A549 treated with AZD2906 at 1 μM for 4 hours (cell line): ENCODE measurements at places on chromosomes 1 and 21. TPM values are rescaled to one million over a fixed set of nuclear protein-coding genes. Genes with fewer than 3 reads are reported as not detected.

Gene KCNE1
- 0.06 to 0.08 TPM in 2 of 5 replicates, not detected in the others for total RNA-seq

Gene RIPPLY3
- 0.33 to 0.67 TPM (median 0.54 TPM) in 5 replicates for total RNA-seq

Gene FCRL2
- total RNA-seq, result not detected in 5 replicates

Gene OR2L3
- total RNA-seq, result not detected in 5 replicates

Gene CFAP74
- 0.02 to 0.07 TPM (median 0.06 TPM) in 3 of 5 replicates, not detected in the others for total RNA-seq

Gene KCNE2
- total RNA-seq, result not detected in 5 replicates

Gene ANKRD35
- total RNA-seq, result 0.03 to 0.06 TPM (median 0.03 TPM) in 4 of 5 replicates, not detected in the other

Gene DDI2
- total RNA-seq, result 6.6 to 8.1 TPM (median 7.5 TPM) in 5 replicates

Gene C1orf167
- not detected in 5 replicates for total RNA-seq

Gene AGO3
- 5.8 to 7.7 TPM (median 6.5 TPM) in 5 replicates for total RNA-seq

Gene DPT
- not detected in 5 replicates for total RNA-seq

Gene CRYBG2
- total RNA-seq, result 1.4 to 2.7 TPM (median 1.6 TPM) in 5 replicates

Gene LAX1
- 0.11 TPM in 1 of 5 replicates, not detected in the others for total RNA-seq

Gene TFF2
- not detected in 5 replicates for total RNA-seq

Gene LCE1B
- total RNA-seq, result 0.06 to 0.10 TPM (median 0.08 TPM) in 3 of 5 replicates, not detected in the others

Gene WLS
- total RNA-seq, result 15.1 to 19.8 TPM (median 15.3 TPM) in 5 replicates

Gene CYP4A22
- not detected in 5 replicates for total RNA-seq

Gene RNU1-1
- 4.0 to 44.9 TPM (median 4.2 TPM) in 4 of 5 replicates, not detected in the other for total RNA-seq

Gene FCRL4
- not detected in 5 replicates for total RNA-seq

Gene TRIM58
- not detected in 5 replicates for total RNA-seq

Gene AMY1B
- not detected in 5 replicates for total RNA-seq

Gene SLAMF8
- total RNA-seq, result 0.10 to 0.25 TPM (median 0.16 TPM) in 5 replicates
